ENCODE measurements at places on chromosomes 6 and 20.

- no peak for DNase-seq
Measured at GRCh38 chr20:24135781-24136180, 147.2 kb upstream of the GGTLC1 start.

DNA sequence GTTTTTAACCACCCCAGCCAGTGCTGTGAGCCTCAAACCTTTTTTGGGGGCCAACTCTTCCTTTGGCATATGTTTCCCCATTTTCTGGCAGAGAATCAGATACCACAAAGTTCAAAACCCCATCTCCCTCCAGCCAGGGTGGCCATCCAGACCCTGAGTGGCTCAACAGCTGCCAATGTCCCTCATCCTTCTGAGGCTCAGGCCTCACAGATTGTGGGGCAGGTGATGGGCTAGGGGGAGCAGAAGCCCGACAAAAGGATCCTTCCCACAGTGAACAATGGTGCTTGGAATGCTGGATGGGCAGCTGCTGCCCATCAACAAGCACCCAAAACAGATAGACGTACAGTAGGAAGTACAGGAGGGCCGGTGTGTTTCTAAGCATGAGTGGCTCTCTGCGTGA is 42.6 kb upstream of the IL17A start:
- DNase-seq: no peak

- peak; percentile 79 for DNase-seq
Measured at GRCh38 chr6:44593539-44593944, 206.0 kb downstream of the CDC5L start.

- no peak for DNase-seq
Measured at GRCh38 chr6:321158-321438, 28.8 kb downstream of the DUSP22 start.

- DNase-seq: no peak
Measured at GRCh38 chr6:1762203-1762602, 152.5 kb downstream of the FOXC1 start.

All from HT-29 (cell line).